ENCODE measurements at places on chromosomes 5 and 9. TPM values are rescaled to one million over a fixed set of nuclear protein-coding genes. Genes with fewer than 3 reads are reported as not detected.

- H3K27me3 ChIP-seq, result no peaks in the 10 kb centered on the region
- H3K36me3 ChIP-seq, result no peaks in the 10 kb centered on the region
- H3K27ac ChIP-seq, result no peak overlapping the region
- H3K4me1 ChIP-seq, result no peaks in the 10 kb centered on the region
- no peak for DNase-seq
Observed at GRCh38 chr5:9775339-9775738, 145.2 kb upstream of the TAS2R1 start.

- no peak overlapping the region for H3K4me3 ChIP-seq
- H3K36me3 ChIP-seq, result no peaks in the 10 kb centered on the region
- no peak overlapping the region for H3K27ac ChIP-seq
- DNase-seq, result no peak
- no peaks in the 10 kb centered on the region for H3K4me1 ChIP-seq
Observed at GRCh38 chr5:156031181-156031580, 295.8 kb upstream of the SGCD start.

- no peaks in the 10 kb centered on the region for H3K4me1 ChIP-seq
- no peak overlapping the region for H3K27ac ChIP-seq
- no peaks in the 10 kb centered on the region for H3K36me3 ChIP-seq
- DNase-seq, result peak; percentile 63
- no peaks in the 10 kb centered on the region for H3K27me3 ChIP-seq
Observed at GRCh38 chr9:31272456-31273295, 1111.8 kb upstream of the ACO1 start.

Gene CENPK
- 21.4 TPM for total RNA-seq

Gene NXNL2
- total RNA-seq, result 0.86 TPM

Gene ZNF879
- not detected for total RNA-seq

Gene SPATA31C2
- not detected for total RNA-seq

Gene GABRA1
- total RNA-seq, result not detected

Gene PCDHGA11
- total RNA-seq, result 0.39 TPM

Data from HCT116 (cell line).